D721Med (cell line): ENCODE measurements at places on chromosomes 3 and 15.

- no peak for DNase-seq
Measured at GRCh38 chr15:39497016-39497758, 83.7 kb upstream of the THBS1 start.

- DNase-seq: no peak
Measured at GRCh38 chr15:70791259-70791658, 27.9 kb upstream of the UACA start.

GRCh38 chr3:15892311-15893227 is 94.8 kb upstream of the ANKRD28 start:
- no peak for DNase-seq

- DNase-seq: no peak
Measured at GRCh38 chr3:2166552-2166951, 67.9 kb downstream of the CNTN4 start.

- no peak for DNase-seq
Measured at GRCh38 chr3:172709774-172710663, 848 bp downstream of the NCEH1 start.

DNA sequence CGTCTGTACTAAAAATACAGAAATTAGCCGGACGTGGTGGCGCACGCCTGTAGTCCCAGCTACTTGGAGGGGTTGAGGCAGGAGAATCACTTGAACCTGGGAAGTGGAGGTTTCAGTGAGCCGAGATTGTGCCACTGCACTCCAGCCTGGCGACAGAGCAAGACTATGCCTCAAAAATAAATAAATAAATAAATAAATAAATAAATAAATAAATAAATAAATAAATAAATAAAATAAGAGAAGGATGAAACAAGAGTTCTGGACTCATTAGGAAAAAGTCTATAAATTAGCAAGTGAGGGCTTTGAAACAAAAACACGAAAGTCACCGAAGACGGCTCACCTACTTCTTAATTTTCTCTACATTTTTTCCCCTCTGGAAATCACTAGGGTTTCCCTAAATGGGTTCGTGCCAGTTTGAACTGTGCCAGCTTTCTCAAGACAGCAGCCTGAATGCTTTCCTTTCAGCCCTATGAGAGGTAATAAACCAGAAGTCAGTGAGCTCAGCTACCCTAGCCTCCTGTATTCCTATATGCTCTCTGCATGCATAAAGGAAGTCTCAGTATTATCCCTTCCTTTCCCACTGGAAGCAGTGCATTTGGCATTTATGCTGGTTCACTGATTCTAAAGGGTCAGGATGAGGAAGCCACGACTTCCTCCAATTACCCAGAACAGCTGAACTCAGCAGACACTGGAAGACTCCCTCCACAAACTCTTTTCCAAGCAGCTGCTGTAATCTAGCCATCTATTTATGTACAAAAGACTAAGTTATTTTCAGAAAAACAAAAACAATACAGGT is 266.9 kb downstream of the ZBBX start:
- DNase-seq: no peak

GRCh38 chr3:138187296-138188012 is at the start of gene ARMC8:
Gene ARMC8, plus strand, starts transcription at chr3:138187301. Its CDS starts 254 bp downstream, at chr3:138187555.
- peak; percentile 95 for DNase-seq

DNA sequence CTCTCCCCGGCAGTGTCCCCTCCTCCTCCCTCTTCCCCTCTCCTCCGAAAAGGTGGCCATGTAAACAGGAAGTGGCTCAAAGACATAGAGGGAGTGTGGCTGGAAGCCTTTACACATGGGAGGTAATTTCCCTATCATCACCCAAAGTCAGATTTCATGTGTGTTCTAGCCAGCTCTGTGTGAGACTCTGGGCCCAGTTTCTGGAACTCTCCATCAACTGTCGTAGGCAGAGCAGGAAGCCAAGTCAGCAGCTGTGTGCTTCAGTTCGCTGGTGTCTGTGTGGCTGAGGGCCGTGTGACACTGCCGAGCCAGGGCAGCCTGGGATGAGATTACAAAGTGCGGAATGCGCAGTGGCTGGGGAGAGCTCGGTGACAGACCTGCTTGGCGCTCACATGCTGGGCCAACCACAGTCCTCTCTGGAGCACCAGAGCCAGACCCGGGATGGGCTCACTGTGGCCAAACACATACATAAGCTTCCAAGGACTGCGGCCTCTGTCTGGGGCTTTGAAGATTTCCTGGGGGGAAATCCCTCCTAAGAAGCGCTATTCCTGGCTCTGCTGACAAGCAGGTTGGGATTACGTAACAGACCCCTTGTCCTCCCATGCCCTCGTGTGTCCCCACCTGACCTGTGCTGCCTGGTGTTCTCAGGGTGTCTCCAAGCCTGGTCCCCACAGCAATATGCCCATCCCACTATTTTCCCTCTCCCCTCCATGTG is 50.7 kb downstream of the UMPS start:
- DNase-seq: no peak

DNA sequence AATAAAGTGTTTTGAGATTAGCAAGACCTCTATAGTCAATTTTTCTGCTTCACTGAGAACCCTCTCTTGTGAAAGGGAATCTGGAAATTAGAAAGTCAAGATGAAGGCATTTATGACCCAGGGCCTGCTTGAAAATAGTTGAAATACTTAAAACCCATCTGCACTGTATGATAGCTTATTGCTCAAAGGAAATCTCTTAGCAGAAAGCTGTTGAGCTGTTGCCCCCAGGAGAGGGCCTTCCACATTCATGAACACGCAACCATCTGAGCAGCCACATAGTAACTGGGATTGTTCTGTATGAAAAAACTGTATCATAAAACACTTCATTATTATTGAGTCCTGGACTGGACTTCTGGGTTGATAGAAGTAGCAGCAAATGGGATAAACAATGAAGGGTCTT is 106.4 kb upstream of the PTX3 start:
- DNase-seq: no peak

- no peak for DNase-seq
Measured at GRCh38 chr3:53402326-53402725, 55.0 kb upstream of the DCP1A start.

DNA sequence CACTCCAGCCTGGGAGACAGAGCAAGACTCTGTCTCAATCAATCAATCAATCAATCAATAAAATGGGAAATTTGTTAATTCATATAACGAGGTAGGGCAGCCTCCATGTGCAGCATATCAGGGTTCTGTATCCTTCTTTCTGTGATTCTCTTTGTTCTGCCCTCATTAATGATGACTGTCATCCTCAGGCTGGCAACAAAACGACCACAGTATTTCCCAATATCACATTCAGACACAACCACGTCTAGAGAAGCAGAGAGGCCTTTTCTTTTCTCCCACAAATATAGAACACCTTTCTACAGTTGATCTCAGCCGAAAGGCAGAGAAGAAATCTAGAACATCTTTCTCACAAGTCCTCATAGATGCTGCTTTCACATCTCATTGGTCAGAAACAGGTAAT is 11.2 kb downstream of the CEP19 start:
- DNase-seq: no peak

- no peak for DNase-seq
Measured at GRCh38 chr3:17745301-17745700, 2.9 kb upstream of the TBC1D5 start.

- no peak for DNase-seq
Measured at GRCh38 chr3:149765762-149766334, 13.6 kb upstream of the COMMD2 start.

- no peak for DNase-seq
Measured at GRCh38 chr3:78838362-78838761, 929.4 kb downstream of the ROBO1 start.

GRCh38 chr15:90563463-90563862 is 33.7 kb downstream of the CRTC3 start:
- no peak for DNase-seq

DNA sequence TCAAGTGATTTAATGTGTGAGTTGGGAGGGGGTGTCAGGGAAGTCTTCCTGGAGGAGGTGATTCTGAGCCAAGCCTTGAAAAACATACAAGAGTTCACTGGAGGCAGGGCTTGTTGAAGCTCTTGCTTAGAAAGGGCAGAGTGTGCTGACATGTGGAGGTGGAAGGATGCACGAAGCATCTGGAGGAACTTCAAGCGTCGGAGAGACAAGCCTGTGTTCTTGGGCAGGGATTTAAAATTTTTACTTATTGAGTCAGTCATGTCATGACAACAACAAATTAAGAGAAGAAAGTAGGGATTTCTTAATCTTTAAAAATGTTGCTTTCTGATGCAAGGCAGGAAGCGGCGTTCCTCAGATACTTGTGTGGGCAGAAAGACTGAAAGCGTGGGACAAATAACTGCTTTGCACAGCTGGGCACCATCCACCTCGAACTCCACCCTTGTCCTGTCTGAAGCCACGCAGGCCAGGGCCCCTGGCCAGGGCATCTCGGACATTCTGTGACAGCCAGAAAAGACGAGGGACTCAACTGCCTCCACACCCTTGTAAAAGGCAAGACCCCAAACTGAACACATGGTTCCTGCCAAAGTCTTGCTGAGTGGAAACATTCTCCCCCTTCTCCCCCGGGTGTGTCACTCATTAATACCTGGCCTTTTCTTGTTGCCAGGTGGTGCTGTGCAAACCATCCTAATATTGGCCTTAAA is 6.9 kb upstream of the IL16 start:
- no peak for DNase-seq

DNA sequence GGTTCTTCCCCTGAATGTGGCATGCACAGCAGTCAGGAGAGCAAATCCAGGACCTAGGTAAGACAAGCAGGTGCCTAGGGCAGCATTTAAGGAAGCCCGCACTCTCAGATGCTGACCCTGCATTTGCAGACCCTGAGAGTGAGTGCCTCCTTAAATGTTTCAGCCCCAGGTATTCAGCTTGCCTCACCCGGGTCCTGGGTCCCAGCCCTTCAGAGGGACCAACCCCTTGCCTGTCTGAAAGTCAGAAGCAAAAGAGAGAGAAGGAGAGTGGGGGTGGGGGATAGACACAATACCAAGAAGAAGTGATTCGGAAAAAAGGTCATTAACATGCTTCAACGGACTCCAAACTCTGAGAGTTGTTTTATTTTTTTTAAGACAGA is 75.0 kb downstream of the MEGF11 start:
- no peak for DNase-seq

GRCh38 chr3:124221422-124221821 is 229.5 kb upstream of the ROPN1 start:
- no peak for DNase-seq

DNA sequence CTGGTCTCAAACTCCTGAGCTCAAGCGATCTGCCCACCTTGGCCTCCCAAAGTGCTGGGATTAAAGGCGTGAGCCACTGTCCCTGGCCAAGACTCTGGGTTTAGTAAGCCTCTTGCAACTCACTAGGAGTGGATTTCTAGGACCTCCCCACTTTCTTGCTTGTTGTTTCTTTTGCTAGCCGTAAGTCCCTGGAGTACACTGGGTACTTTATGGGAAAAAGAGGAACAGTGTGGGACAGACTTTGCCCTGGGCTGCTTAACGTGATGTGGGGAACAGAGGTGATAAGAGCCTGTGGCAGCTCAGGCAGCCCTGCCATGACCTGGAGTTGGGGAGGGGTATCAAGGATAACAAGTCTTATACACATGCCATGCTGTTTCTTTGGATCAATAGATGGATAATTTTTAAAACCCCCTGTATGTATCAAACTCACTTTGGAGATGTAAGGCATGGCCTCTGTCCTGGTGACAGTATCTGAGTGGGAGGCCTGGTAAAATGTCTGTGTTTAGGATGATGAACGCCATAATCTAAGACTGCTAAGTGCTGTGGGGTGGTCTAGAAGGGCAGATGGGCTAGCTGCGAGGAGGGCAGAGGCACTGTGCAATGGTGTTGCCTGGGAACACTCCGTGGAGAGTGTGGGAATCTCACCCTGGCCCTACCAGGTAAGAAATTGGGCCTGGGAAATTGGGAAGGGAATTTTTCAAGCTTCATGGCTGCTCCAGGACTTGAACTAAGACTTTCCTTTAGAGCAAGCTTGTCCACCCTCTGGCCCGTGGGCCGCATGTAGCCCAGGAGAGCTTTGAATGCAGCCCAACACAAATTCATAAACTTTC is 54.8 kb downstream of the SMAD3 start:
- no peak for DNase-seq

DNA sequence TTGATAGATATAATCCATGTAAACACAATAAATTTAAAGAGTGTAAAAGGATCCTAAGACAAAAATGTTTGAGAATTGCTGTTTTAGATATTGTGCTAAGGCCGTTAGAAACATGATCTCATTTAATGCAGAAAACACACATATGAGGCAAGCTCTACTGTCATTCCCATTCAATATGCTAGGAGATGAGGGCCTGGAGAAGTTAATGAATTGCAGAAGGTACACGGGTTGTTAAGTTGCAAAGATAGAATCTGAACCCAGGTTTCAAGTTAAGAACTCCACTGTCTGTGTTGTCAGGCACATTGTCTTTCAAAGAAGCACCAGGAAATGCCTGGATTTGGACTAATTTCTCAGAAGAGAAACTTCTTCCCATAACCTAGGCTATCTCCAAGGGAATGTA is 65.1 kb upstream of the SAMMSON start:
- no peak for DNase-seq

DNA sequence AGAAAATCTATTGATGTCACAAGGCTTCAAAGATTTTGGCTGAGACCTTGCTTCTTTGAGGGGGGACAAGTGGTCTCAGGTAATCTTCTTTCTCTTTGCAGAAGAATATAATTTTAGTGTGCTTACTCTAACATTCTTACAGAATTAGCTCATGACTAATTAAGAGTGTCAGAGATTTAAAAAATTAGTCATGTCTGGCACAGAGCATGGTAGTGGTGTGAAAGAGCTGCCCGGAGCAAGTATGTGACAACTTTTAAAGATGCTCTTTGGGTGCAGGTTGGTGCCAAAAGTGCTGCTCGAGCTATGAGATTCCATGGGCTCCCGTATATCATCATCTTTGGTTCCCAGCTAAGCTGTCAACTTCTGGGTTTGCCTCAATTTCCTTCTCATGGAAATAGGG is 31.1 kb downstream of the CYP19A1 start:
- no peak for DNase-seq

- DNase-seq: no peak
Measured at GRCh38 chr3:42130007-42130328, 38.8 kb downstream of the TRAK1 start.

DNA sequence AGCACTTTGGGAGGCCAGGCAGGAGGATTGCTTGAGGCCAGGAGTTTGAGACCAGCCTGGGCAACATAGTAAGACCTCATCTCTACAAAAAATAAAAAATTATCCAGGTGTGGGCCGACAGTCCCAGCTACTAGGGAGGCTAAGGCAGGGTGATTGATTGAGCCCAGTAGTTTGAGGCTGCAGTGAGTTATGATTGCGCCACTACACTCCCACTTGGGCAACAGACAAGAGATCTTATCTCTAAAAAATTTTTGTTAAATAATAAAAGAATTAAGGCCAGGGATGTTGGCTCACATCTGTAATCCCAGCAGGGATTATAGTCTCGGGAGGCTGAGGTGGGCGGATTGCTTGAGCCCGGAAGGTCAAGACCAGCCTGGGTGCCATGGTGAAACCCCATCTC is 25.8 kb upstream of the NFKBIZ start:
- no peak for DNase-seq
